ENCODE measurements at places on chromosomes 3 and 15. TPM values are rescaled to one million over a fixed set of nuclear protein-coding genes. Genes with fewer than 3 reads are reported as not detected.

The MAPKAPK3 gene
- total RNA-seq: 17.2 TPM

The TTC21A gene
- 11.5 TPM for total RNA-seq

- no peak overlapping the region for H3K4me3 ChIP-seq
- H3K27ac ChIP-seq: no peak overlapping the region
- DNase-seq: no peak
- no peaks in the 10 kb centered on the region for H3K36me3 ChIP-seq
- no peaks in the 10 kb centered on the region for H3K27me3 ChIP-seq
These were observed 290.5 kb downstream of the NAALADL2 start for GRCh38 chr3:175149675-175150074.

GRCh38 chr15:49328941-49329340 lies 94.1 kb upstream of the FGF7 start:
- H3K4me1 ChIP-seq: no peaks in the 10 kb centered on the region
- no peak overlapping the region for H3K4me3 ChIP-seq
- H3K27me3 ChIP-seq: no peaks in the 10 kb centered on the region
- no peak for DNase-seq

- H3K27me3 ChIP-seq: no peaks in the 10 kb centered on the region
- no peak overlapping the region for H3K4me3 ChIP-seq
- peak overlapping the region; percentile 60 for H3K27ac ChIP-seq
These were observed 61.3 kb downstream of the CTDSPL start for GRCh38 chr3:37922721-37923568.

DNA sequence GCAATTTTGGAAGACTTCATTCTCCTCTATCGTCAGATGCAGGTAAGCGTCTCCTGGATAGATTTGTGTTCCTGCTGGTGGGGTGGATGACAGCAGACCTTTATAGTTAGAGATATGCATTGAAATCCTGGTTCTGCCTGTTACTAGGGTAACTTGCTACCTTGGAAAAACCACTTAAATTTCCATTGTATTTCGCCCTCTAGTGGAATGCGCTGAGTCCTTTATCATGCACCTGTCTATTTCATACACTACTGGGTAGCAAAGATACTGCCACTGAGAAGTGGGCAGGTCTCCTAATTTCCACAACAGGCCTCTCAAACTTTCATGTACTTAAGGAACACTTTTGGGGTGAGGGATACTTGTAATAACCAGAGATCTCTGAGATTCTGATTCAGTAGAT lies 209.5 kb upstream of the SUCLG2 start:
- no peak overlapping the region for H3K27ac ChIP-seq
- H3K36me3 ChIP-seq: no peaks in the 10 kb centered on the region
- no peak for DNase-seq

The NOX5 gene
- 2.7 TPM for total RNA-seq

DNA sequence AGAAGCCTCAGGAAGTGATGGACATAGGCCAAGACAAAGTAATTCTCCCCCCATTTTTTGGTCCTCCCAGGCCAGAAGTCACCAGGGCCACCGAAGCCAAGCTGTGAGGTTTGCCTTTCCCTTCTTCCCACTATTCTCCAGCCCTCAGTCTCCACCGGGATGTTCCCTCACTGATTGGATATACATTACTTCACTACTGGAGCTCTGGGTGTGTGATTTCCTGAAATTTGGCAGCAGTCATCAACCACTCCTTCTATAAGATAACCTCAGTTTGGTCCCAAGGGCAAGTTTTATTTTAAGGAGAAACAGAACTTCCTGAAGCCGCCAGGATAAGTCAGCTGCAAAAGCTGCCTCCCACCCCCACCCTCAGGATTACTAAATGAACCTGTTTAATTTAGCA lies 11.3 kb downstream of the SLCO2A1 start:
- DNase-seq: no peak
- H3K27ac ChIP-seq: no peak overlapping the region
- no peaks in the 10 kb centered on the region for H3K36me3 ChIP-seq
- no peaks in the 10 kb centered on the region for H3K4me1 ChIP-seq

- H3K27me3 ChIP-seq: no peaks in the 10 kb centered on the region
- DNase-seq: no peak
- no peaks in the 10 kb centered on the region for H3K36me3 ChIP-seq
- H3K4me3 ChIP-seq: peak within 1 kb of the TSS; percentile 31
These were observed at the start of gene SPINT1 for GRCh38 chr15:40843885-40844695. TSS of gene SPINT1 (plus strand) at chr15:40844048. CDS start at chr15:40844555, 507 bp downstream.

DNA sequence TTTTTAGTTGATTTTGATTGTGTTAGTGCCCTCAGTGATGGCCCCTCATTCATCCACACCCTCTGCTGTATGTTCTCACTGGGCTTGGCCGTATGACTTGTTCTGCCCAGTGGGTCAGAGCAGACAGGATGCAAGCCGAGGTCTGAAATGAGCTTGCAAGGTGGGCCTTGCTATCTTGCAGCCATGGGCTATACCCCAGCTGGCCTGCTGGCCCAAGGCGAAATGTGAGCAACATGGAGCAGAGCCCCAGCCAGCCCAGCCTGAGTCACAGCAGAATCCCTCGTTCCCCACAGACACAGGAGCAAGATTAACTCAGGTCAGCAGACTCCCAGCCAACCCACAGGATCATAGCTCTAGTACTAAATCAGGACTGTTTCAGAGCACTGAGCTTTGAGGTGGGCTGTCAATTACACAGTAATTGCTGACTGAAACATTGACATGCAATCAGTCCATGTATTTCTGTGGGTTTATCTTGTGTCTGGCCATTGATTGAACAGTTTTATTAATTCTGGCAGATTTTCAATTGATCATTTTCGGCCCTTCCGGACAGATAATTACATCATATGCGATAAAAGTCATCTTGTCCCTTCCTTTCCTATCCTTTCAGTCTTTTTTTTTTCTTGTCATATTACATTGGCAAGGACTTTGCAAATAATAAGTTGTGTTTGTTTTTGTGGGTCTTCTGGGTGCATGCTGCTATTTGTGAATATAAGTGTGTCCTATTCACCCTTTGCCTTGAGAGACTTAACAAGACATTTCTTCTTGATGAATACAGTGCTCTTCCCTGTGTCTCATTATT lies 27.1 kb downstream of the KLF15 start:
- no peak for DNase-seq
- H3K4me1 ChIP-seq: no peaks in the 10 kb centered on the region
- H3K36me3 ChIP-seq: no peaks in the 10 kb centered on the region
- H3K27ac ChIP-seq: no peak overlapping the region
- no peaks in the 10 kb centered on the region for H3K27me3 ChIP-seq
- no peak overlapping the region for H3K4me3 ChIP-seq

The CA12 gene
- total RNA-seq: 0.22 TPM

DNA sequence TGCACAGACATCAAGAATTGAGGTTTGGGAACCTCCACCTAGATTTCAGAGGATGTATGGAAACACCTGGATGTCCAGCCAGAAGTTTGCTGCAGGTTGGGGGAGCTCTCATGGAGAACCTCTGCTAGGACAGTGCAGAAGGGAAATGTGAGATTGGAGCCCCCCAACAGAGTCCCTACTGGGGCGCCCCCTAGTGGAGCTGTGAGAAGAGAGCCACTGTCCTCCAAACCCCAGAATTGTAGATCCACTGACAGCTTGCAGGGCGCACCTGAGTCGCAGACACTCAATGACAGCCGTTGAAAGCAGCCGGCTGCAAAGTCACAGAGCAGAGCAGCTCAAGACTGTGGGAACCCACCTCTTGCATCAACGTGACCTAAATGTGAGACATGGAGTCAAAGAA lies 34.6 kb upstream of the EPHA6 start:
- DNase-seq: no peak
- H3K36me3 ChIP-seq: no peaks in the 10 kb centered on the region
- no peaks in the 10 kb centered on the region for H3K4me1 ChIP-seq
- no peaks in the 10 kb centered on the region for H3K27me3 ChIP-seq
- H3K4me3 ChIP-seq: no peak overlapping the region
- H3K27ac ChIP-seq: no peak overlapping the region

GRCh38 chr3:48739955-48740823 lies 23.2 kb upstream of the IP6K2 start:
- peak overlapping the region; percentile 87 for H3K27ac ChIP-seq
- peak; percentile 60 for DNase-seq
- no peaks in the 10 kb centered on the region for H3K36me3 ChIP-seq
- no peaks in the 10 kb centered on the region for H3K27me3 ChIP-seq
- H3K4me1 ChIP-seq: no peaks in the 10 kb centered on the region

The ZNF385D gene
- total RNA-seq: 5.9 TPM

DNA sequence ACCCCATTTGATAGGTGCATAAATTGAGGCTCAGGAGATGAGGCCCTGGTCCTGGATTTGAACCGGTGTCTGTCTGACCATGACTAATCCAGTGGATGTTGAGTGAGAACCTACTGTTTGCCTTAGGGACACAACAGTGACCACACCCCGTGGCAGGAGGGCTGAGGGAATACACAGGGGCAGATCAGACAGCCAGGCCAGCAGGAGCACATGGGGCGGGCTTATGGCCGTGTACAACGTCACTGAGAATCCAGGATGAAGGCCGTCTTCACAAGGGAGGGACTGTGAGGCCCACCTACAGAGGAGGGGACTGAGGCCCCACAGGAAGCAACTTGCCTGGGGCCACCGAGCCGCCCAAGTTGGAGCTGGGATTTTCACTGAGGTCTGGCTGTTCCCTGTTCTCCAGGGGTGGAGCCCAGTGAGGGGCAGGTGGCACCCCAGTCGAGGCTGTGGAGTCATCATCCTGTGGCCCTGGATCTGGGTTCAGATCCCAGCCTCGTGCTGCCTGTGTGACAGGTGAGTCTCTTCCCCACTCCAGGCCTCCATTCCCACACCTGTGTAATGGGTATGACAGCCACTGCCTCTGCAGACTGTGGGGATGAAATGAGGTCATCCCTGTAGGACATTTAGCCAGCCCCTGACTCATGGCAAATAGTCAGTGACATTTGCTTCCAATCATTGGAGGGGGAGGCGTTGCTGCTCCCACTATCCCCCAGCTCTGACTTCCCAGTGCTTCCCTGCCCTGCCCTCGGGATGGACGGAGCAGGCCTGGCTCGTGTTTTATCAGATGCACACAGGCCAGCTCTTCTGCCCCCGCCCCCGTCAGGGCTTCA lies 6.3 kb upstream of the PLXND1 start:
- H3K36me3 ChIP-seq: no peaks in the 10 kb centered on the region
- no peak for DNase-seq
- H3K4me3 ChIP-seq: no peak overlapping the region
- H3K27me3 ChIP-seq: no peaks in the 10 kb centered on the region
- H3K27ac ChIP-seq: peak overlapping the region; percentile 0

The DUOXA1 gene
- 7.5 TPM for total RNA-seq

- no peaks in the 10 kb centered on the region for H3K4me1 ChIP-seq
- peaks cover 3% of the 10 kb centered on the region for H3K27me3 ChIP-seq
- no peaks in the 10 kb centered on the region for H3K36me3 ChIP-seq
- H3K4me3 ChIP-seq: no peak overlapping the region
- H3K27ac ChIP-seq: no peak overlapping the region
- DNase-seq: no peak
These were observed 19.9 kb upstream of the SYNM start for GRCh38 chr15:99084965-99085364.

GRCh38 chr3:119087799-119088198 lies 53.2 kb upstream of the IGSF11 start:
- no peaks in the 10 kb centered on the region for H3K27me3 ChIP-seq
- H3K4me1 ChIP-seq: no peaks in the 10 kb centered on the region
- no peak overlapping the region for H3K4me3 ChIP-seq
- H3K27ac ChIP-seq: no peak overlapping the region
- DNase-seq: no peak
- no peaks in the 10 kb centered on the region for H3K36me3 ChIP-seq

- no peaks in the 10 kb centered on the region for H3K27me3 ChIP-seq
- no peak for DNase-seq
- H3K36me3 ChIP-seq: no peaks in the 10 kb centered on the region
- H3K27ac ChIP-seq: no peak overlapping the region
- H3K4me1 ChIP-seq: peaks cover 60% of the 10 kb centered on the region
- no peak overlapping the region for H3K4me3 ChIP-seq
These were observed 170.2 kb upstream of the TLE3 start for GRCh38 chr15:70267879-70268278.

- H3K36me3 ChIP-seq: no peaks in the 10 kb centered on the region
- no peaks in the 10 kb centered on the region for H3K27me3 ChIP-seq
- no peak overlapping the region for H3K27ac ChIP-seq
- H3K4me3 ChIP-seq: no peak overlapping the region
- no peaks in the 10 kb centered on the region for H3K4me1 ChIP-seq
These were observed 657.5 kb upstream of the DPPA4 start for GRCh38 chr3:109994853-109995252.

All from tibial nerve (tissue), 4 donors.